Retina (tissue), 1 donor: ENCODE measurements at places on chromosomes 11 and 22.

DNA sequence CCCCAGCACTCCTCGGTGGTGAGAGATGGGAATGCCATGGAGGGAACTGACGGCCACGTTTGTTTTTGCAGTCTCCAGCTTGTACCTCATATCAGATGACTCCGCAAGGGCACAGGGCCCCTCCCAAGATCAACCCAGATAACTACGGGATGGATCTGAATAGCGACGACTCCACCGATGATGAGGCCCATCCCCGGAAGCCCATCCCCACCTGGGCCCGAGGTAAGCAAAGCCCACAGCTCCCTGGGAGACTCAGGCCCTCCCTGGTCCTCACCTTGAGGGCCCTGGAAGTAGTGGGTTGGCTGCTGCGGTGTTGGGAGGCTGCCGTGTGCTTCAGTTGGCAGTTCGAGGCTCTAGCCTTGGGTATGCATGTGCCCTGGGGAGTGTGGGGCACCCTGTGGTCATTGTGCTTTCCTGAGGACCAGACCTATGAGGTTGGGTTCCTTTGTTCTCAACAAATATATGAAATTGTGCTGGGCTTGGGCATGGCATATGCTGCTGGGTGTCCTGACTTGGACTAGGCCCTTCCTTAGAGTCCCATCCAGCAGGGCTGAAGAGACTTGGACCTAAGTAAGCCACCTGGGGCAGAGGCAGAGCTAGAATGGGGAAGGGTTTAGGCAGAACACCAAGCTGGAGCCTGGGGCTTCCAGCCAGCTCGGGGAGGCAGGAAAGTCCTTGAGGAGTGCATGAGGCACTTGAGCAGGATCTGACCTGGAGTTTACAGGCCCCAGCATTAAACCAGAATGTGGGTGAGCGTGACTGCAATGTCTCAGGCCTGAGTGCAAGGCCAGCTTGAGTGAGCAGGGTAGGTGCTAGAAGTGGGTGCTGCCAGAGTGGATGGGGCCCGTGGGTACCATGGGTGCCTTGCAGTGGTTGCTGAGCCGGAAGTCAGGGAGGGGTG lies 26.4 kb downstream of the INCENP start:
- DNase-seq: no peak

DNA sequence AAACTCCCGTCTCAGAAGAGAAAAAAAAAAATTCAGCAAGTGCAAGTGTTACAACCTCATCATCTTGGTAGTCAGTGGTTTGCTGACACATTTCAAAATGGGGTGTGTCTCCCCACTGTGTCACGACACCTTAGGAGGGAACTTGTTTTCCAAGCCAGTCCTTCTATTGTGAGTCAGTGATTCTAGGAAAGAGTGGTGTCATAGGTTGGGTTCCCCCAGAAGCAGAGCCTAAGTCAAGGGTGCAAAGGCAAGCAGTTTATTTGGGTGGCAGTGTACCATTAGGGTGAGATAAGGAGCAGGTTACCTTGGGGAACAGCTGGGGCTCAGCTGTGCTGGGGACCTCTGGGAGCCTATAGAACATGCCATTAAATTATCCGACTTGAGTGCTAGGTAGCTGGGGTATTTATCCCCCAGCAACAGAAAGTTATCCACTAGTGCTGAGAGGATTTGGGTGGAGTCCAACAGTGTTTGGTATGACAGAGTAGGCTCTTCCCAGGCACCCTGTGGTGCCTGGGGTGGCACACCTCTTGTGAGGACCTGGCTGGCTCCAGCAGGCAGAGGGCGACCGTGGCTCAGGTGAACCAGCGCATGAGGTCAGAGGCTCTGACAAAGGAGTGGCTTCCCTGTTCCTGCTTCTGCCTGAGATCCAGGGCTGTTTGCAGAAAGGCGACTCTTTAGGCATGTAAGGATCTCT lies 41.7 kb downstream of the KIAA1671 start:
- no peak for DNase-seq

DNA sequence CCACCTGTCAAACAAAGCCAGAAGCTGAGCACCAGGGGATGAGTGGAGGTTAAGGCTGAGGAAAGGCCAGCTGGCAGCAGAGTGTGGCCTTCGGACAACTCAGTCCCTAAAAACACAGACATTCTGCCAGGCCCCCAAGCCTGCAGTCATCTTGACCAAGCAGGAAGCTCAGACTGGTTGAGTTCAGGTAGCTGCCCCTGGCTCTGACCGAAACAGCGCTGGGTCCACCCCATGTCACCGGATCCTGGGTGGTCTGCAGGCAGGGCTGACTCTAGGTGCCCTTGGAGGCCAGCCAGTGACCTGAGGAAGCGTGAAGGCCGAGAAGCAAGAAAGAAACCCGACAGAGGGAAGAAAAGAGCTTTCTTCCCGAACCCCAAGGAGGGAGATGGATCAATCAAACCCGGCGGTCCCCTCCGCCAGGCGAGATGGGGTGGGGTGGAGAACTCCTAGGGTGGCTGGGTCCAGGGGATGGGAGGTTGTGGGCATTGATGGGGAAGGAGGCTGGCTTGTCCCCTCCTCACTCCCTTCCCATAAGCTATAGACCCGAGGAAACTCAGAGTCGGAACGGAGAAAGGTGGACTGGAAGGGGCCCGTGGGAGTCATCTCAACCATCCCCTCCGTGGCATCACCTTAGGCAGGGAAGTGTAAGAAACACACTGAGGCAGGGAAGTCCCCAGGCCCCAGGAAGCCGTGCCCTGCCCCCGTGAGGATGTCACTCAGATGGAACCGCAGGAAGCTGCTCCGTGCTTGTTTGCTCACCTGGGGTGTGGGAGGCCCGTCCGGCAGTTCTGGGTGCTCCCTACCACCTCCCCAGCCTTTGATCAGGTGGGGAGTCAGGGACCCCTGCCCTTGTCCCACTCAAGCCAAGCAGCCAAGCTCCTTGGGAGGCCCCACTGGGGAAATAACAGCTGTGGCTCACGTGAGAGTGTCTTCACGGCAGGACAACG lies 11.7 kb downstream of the CXCR5 start:
- DNase-seq: no peak

DNA sequence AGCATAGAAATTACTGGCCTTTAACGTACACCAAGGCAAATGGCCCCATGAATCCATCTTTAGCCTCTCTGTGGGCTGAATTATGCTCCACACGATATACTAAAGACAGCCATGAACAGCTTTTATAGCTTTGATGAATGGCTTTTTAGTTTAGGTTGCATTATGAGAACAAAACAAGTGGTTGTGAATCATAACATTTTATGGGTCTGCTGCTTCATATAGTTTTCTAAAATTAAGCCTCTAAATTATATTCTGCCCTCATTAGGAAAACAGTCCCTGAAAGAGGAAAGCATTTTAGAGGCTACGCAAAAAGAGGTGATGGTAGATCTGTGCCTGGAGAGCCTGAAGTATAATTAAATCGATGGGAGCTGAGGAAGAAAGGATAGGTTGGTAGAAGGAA lies 221.3 kb downstream of the CADM1 start:
- no peak for DNase-seq

DNA sequence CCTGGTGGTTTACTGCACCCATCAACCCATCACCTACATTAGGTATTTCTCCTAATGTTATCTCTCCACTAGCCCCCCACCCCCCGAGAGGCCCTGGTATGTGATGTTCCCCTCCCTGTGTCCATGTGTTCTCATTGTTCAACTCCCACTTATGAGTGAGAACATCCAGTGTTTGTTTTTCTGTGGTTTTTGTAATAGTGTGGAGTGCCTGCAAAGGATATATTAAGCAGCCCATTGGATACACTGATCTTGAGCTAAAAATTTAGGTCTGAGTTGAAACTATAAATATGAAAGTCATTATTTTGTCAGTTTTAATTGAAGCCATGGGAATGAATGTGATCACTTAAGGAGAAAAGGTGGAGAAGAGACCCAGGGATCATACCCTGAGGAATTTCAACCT lies 23.0 kb downstream of the MRPL48 start:
- DNase-seq: no peak

DNA sequence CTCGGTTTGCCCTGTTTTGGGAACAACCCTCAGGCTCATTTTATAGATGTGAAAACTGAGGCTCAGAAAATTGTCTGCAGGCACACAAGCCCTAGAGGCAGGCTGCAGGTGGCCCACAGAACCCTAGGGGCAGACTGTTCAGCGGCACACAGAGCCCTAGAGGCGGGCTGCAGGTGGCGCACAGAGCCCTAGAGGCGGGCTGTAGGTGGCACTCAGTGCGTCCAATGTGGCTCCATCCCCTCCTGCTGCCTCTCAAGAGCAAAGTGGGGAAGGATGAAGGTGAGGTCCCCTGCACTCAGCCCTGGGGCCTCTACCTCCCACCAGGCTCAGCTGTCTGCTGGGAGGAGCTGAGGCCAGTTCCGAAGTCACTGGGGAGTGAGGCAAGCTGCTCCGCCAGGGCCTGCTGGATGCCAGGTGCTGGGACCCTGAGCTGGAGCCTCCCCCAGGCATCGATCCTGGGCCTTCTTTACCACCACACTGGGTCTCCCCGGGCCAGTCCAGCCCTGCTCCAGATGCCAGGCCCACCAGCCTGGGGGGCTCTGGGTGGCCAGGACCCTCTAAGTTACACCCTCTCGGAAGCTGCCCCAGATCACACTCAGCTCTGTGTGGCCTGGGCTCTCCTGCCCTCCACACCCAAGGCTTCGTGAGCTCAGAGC lies 2.3 kb downstream of the ACY3 start:
- no peak for DNase-seq

GRCh38 chr11:128082574-128082973 lies 504.8 kb downstream of the ETS1 start:
- no peak for DNase-seq

DNA sequence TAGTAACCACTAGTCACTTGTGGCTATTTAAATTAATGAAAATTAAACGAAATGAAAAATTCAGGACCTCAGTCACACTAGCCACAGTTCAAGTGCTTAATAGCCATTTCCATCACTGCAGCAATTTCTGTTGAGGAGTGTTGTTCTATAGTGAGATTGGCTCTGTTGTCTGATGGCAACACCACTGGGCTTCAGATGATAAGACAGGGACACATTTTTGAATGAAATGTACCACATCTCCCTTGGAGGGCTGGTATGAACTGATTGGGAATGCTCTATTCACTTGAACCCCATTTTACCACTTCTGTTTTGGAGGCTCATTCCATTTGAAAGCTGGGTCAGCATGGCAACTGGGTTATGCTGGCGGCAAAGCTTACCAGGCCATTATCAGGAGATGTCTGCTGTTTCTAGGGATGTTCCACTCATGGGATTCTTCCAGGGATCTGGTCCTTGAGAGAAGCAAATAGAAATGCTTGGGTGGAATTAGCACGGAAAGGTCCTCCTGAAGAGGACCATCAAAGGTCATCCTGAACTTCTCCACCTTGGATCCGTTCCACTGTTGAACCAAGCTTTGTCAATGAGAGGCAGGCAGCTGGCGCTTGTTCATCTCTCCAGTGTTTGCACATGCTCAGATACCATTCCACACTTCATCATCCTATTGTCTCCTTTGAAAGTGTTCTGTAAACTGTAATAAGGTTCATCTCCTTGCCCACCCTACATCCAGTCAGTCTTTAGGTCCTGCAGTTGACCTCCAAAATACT lies 7.6 kb downstream of the AMOTL1 start:
- DNase-seq: no peak

- DNase-seq: no peak
Measured at GRCh38 chr22:30816413-30816812, 121.7 kb downstream of the OSBP2 start.

DNA sequence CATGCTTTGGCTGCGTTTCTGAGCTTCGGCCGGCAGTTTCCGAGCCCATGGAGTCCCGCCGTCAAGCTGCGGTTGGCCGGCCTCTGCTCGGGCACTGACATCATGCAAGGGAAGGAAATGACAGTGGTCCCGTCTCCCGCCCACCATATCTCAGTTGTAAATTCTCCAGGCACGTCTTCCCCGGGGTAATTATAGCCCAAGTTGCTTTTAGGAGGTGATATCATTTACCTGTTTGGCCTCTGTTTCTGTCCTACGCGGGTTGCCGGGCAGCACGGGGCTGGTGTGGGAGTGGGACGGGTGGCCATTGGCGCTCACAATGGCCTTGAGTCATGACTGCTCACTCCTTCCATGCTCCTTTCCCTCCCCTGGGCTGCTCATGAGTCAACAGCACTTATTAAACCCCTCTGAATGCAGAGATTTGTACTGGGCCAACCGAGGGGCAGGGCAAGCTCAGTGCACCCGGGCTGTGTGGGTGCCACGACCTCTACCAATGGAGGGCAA lies 4.2 kb upstream of the ANO1 start:
- DNase-seq: no peak

DNA sequence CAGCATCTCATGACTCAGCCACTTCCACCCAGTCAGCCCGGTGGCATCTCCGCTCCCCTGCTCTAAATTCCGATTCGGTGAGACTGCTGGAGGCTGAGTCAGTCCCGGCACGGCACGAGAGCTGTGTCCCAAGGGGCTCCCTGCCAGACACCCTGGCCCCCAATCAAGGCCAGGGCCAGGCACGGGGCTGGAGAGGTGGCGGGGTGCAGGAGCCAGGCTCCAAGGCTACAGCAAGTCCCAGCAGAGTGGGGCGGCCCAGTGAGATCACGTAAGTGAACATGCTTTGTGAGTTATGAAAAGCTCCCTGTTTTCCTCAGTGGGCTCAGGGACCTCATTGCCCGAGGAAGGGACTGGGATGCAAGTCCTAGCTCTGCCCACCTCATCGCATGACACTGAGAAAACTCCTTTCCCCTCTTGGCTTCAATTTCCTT lies 3.0 kb downstream of the C11orf68 start:
- DNase-seq: no peak
